Stimulated activated CD4-positive, alpha-beta T cell treated with anti-CD3 and anti-CD28 coated beads, Interleukin-1b, Interleukin-23, amount 100 ng/mL, for 1 hour (primary cell): ENCODE measurements at places on chromosomes 2 and 18.

DNA sequence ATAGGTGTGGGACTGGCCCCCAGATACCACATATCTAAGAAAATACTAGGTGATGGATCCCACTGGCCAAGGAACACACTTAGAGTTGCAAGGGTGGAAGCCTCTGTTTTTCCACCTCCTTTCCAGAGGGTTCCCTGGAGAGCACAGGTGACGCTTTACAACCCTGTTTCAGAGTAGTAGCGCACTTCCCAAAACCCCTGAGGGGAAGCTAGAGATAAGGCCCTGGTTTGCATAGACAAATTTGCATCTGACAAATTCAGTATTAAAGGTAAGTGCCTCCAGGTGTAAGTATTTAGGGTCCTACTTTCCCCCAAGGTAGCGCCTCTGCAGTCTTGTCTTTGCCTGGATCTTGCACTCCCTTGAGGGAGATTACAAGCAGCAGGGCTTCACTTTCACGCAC, 474 bp upstream of the CERKL start:
- DNase-seq = no peak

GRCh38 chr2:109331896-109332848, 203.2 kb downstream of the SH3RF3 start:
- no peak for DNase-seq

- DNase-seq = no peak
Measured at GRCh38 chr2:108587621-108588020, 53.4 kb downstream of the LIMS1 start.

DNA sequence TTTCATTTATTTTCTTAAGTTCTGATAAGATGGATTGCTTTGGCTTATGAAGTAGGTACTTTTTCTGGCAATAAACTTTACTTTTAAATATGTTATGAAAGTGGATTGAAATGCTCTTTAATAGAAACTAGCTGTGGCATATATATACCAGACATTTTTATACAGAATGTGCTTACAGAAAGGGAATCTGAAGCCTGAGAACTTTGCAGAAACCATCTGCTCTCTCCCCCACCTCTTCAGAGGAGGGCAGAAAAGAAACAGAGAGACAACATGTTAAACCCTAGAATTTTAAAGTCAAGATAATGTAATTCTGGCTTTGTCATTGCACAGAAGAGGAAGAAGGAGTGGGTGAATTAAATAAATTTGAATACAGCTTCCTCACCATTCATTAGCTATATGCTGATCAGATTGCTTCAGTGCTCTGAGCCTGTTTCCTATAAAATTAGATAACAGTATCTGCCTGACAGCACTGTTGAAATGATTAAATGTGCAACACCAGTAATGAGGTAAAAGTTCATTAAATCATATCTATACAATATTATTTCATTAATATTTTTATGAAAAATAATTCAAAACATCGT, 247.3 kb downstream of the CNTNAP5 start:
- DNase-seq = no peak

DNA sequence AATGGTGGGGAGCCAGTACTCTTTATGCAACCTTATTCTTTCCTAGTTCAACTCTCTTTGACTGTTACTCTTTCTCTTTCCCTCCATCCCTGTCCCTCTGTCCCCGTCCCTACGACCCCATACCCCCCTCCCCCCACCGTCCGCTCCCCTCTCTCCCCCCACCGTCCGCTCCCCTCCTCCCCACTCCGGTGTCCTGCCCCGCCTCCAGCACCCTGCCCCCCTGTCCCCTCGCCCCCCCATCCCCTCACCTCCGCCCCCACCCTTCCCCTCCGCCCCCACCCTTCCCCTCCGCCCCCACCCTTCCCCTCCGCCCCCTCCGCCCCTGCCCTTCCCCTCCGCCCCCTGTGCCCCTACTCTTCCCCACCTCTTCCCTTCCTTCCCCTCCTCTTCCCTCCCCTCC, 128.4 kb downstream of the LPIN1 start:
- no peak for DNase-seq

DNA sequence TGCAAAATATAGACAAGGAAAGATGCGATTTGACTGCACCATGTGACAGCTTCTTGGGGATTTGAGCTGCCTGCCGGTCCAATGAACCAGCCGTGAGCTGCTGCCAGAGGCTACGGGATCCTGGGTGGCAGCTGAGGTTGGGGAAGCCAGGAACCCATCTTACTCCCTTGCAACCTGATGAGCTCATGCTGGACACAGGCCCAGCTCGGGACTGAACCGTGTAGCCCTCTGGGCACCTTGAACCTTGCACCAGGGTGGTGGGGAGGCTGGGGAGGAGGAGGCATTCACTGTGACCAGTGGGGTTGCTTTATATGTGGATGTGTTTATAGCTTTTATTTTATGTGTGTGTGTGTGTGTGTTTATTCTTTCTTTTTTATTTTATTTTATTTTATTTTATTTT, 9.1 kb downstream of the ALPI start:
- no peak for DNase-seq

GRCh38 chr2:168345601-168346000, 98.2 kb upstream of the STK39 start:
- DNase-seq = no peak

DNA sequence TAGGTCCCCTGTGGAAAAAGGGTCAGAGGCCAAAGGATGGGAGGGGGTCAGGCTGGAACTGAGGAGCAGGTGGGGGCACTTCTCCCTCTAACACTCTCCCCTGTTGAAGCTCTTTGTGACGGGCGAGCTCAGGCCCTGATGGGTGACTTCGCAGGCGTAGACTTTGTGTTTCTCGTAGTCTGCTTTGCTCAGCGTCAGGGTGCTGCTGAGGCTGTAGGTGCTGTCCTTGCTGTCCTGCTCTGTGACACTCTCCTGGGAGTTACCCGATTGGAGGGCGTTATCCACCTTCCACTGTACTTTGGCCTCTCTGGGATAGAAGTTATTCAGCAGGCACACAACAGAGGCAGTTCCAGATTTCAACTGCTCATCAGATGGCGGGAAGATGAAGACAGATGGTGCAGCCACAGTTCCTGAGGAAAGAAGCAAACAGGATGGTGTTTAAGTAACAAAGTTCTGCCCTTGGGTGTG, 165.8 kb downstream of the RPIA start:
- DNase-seq = no peak

DNA sequence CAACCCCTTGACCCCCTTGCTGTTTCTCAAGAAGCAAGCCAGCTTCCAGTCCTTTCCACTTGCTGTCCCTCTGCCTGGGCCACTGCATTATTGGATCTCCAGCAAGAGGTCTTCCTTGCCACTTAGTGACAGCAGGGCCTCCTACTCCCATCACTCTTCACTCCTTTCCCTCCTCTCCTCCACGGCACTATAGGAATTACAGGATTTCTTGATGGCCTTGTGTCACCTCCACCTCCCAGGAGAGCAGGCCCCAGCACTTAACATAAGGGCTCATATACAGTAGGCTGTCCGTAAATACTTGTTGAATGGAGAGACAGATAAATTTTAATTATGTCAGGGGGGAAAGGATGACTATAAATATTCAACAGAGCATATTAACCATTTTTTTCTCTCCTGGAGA, 129.4 kb downstream of the SP3 start:
- DNase-seq = no peak

DNA sequence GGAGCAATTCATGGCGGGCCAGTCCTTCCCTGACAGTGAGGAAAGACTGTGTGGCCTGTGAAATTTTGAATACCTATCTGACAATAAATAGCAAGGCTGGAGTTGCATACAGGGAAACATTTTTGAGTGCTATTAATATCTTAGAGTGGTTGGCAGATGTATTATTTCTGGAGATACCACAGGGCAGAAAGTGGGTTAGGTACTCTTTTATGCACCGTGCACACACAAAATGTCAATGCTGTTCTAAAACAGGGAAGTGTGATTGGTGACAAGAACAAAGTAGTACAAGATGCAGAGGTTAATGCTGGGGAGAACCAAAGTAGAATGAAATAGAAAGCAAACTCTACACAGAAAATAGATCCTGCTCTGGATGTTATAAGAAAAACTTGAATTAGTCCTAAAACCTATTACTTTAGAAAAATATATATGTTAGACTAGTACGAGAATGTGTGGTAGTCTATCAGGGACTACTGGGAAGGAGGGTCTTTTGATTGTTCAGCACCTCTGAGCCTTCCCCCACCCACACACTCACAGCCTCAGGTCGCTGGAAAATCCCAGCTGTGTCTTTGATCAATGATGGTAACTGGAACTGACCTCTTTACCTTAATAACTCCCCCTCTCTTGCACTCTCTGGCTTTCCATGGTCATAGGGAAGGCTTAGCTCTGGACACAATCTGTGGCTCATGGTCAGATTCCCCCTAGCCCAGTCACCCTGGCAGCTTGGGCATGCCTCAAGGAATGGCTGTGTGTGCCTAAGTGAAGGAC, 58.2 kb downstream of the SERPINB8 start:
- DNase-seq = no peak

DNA sequence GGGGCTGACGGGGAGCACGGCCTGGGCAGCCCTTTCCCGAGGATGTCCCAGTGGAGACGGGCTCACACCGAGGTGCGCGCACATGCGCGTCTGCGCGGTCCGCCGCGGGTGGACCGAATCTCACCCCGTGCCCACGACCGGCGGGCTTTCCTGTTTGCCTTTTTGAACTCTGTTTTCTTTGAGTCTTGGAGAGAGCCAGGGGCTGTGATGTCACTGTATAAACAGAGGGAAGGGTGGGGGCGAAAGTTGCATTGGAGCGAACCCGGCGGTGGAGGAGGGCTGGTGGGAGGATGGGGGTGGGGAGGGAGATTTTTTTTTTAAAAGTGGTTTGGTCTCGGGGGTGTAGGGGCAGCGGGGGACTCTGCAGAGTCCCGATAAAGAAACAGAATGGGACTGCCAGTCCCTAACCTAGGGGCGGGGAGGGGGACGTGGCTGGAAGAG, 141.2 kb upstream of the CTAGE1 start:
- DNase-seq = no peak

DNA sequence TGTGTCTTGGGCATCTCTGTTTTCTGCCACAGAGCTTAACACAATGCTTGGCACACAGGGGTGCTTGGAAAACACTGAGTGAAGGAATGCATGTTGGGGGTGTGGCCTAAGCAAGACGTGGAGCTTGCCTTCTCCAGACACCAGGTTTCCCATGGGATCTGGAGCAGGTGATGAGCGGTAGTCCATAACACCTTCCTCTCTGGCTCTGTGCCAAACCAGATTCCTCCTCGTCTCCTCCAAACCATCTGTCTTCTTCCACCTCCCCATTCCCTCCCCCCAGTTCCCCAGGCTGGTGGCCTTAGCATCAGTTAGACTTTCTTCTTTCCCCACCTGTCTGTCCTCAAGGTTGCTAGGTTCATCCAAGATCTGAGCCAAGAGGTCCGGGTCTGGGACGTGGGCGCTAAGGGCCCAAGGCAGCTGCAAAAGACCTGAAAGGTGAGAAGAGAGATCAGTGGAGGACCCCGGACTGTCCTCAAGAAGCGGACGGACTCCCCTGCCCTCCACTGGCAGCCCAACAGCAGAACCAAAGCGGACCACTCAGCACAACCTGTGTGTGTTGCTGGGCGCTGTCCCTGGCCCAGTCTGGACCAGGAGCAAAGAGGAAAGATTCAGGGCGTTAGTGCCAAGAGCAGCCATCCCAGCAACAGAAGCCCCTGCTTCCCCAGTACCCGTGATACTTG, 1.2 kb upstream of the ITM2C start:
- DNase-seq = no peak

DNA sequence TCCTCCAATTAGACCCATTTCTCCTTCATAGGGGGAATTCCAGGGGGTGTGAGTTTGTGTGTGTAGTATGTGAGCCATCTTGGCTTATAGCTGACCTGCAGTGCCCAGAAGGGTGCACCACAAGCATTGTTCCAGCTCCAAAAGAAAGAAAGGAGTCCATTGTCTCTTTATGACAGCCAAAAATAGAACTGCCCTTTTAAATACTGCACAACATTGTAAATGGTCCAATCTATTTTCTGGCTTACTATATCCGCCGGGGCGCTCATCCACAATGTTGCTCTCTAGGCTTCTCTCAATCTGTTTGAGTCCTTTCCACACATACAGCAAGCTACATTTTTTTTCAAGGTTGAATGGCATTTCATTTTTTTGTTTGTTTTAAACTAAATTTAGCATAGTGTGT, 517.5 kb downstream of the STK39 start:
- no peak for DNase-seq

DNA sequence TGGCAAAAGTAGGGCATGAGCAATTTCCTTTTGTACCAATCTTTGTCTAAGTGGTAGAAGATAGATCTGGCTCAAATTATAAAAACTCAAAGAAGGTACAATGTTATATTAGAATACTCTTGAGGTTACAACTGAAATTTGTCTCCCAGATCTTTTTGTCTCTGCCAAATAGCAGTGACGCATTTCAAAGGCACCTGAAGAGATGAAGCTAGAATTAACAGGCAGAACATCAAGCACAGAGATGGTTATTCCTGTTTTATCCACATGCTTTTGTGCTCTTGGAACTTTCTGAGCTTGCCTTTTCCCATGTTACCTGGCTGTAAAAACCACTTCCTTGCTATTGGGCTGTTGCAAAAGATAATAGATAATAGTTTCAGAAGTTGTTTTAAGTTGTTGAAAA, 74.3 kb downstream of the GREB1L start:
- DNase-seq = no peak

DNA sequence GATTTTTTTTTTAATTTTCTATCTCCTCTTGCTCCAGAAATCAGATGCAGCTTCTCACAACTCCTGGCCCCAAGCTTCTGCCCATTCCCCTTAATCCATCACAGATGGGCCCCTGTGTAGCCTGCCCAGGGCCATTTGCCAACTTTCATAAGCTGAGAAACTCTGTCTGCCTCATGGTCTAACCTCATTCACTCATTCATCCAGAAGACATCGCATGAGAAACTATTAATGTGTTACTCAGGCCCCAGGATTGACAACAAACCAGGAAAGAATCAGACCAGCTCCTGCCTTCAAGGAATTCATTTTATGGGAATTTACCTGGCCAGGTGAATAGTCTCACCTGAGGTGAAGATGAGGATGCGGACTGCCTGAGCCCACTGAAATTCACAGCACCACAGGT, 35.0 kb downstream of the SLC14A2 start:
- no peak for DNase-seq

GRCh38 chr2:11624893-11625292, 45.1 kb downstream of the NTSR2 start:
- no peak for DNase-seq

DNA sequence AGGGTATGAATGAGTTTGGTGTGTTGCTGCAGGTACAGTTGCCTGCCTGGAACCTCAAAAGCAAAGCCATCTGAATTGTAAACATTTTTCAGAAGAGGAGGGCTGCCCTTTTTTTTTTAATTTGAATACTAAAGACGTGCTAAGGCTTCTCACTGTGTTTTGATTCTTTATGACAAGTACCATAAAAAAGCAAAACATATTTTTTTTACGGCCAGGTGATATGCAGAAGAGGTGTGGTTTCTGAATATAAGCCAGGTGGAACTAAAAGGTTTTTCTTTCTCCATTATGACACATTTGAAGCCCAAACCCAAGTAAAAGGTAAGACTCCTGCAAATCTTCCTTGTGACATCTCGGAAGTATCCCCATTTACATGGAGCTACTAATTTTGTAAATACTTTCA, 246.3 kb downstream of the IRS1 start:
- DNase-seq = no peak

DNA sequence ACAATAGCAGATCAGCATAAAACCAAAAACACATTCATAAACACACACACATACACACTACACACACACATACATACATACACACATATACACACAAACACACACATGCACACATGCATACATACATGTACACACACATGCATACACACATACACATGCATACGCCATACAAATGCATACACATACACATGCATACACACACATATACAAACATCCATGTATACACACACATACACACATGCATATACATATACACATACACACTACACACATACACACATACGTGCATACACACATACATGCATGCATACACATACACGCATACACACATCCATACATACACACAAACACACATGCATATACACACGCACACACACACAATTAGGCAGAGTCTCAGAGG, 490.1 kb downstream of the TNS1 start:
- no peak for DNase-seq
